MM.1S (cell line): ENCODE measurements at places on chromosomes 4 and X.

DNA sequence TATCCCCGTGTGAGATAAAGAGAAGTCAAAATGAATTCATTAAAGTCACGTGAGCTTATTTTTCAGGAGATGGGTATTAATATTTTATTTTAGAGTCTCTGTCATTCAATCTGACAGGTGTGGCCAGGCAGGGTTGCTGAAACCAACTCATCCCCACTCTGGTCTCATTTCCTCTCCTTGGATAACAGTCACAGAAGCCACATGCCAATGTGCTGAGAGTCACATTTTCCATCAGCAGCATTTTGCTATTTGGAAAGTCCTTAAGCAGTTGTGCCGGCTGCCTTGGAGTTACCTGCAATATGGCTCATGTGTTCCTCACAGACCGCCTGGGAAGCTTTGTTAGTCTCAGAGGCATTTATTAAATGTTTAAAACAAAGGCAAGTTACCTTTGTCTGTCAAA lies 302.3 kb downstream of the DCHS2 start:
- DNase-seq, result no peak

DNA sequence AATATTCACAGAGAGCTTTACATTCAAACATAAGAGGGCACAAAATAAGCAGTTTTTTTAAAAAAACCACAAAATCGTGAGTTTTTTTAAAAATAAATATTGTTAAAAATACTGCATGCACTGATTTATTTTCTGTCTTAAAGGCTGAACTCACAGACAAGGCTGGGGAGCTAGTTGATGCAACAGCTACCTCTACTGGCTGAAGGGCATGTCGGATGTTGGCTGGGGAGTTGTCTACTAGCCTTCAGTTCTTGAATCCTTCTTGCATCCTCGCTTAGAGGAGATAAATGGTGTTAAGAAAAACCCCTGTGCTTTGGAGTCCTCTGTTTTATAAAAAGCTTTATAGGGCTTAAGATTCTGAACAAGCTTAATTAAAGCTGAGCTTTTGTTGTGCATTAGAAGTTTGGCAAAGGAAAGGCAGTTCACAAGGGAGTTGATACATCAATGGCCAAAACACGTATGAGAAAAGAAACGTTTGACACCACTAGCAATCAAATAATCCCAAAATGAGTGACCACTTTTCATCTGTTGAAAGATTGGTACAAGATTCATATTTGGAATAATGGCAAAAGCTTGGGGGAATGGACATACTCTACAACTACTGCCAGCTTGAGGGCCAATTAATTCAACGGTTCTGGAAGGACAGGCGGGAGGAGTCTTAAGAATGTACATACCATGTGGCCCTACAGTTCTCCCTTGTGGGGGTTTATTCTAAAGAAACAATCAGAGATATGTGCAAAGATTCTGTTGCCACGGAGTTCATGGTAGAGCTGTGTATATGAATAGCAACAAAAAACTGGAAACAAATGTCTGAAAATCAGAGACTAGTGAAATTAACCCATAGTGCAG lies 94.7 kb downstream of the SEL1L3 start:
- DNase-seq, result peak; percentile 42

DNA sequence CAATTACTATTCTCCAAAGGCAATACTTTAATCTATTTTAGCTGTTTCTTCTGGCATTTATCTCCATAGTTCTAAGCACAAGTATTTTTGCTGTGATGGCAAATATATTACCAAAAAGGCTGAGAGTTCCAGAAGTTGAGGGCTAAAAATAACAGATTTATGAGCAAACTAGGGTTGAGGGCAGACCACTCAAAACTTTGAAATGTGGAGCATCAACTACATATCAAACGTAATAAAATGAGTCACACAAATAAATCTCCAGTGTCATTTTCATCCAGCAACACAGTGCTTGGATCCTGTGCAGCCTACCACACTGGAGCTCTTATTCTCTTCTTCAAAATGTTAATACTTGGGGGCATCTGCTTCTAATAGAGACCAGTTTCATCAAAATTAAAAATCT lies 163.9 kb downstream of the HS3ST1 start:
- DNase-seq, result no peak

DNA sequence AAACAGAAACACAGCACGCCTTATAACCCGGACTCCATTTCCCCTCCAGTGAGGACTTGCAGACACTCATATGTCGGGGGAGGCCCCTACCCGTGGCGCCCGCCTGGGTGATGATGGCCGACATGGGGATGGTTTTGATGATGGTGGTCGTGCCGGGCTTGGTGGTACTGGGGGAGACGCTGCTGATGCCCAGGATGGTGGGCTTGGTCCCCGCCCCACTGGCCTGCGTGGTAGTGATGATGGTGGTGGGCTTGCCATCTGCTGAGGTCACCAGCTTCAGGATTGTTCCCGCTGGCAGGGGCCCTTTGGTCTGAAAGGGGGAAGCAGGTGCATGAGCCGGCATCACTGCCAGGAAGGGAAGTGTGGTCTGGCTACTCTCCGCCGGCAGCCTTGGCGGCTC lies 12.8 kb upstream of the RENBP start:
- no peak for DNase-seq

- DNase-seq, result no peak
Measured at GRCh38 chr4:47661741-47662140, 176.1 kb downstream of the CORIN start.

DNA sequence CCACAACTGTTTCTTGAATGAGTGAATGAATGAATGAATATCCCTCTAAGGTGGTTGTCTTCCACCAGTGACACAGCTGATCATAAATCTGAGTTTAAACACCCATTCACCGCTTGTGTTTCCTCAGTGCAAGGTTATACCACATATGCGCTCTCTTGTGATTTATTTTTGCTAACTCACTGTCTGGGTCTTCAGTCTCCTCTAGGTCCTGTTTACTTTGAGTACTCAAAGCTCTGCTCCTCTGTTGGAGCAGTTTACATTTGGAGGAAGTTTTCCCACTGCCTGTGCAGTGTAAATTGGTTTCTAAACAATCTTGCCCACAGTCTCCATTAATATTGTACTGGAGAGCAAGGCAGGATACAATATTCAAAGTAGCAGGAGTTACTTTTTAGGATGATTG lies 212.6 kb upstream of the JADE1 start:
- DNase-seq, result no peak

GRCh38 chr4:20641976-20642375 lies 58.3 kb upstream of the PACRGL start:
- no peak for DNase-seq
